ENCODE measurements at places on chromosomes 5 and 9.

DNA sequence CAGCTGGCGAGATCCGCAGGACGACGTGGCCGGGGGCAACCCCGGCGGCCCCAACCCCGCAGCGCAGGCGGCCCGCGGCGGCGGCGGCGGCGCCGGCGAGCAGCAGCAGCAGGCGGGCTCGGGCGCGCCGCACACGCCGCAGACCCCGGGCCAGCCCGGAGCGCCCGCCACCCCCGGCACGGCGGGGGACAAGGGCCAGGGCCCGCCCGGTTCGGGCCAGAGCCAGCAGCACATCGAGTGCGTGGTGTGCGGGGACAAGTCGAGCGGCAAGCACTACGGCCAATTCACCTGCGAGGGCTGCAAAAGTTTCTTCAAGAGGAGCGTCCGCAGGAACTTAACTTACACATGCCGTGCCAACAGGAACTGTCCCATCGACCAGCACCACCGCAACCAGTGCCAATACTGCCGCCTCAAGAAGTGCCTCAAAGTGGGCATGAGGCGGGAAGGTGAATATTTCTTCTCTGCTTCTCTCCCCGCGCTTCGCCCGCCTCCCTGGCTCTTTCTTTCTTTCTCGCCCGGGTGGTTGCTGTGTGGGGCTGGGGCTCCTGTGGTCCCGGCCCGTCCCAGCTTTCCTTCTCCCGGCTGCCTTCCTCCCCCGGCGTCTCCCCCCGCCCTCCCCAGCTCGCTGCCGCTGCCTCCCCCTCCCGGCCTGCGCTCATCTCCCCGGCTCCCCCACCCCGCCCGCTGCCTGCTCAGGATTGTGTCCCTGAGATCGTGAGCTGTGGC lies 2.2 kb downstream of the NR2F1 start:
- H3K27me3 ChIP-seq = peaks cover 32% of the 10 kb centered on the region
- H3K36me3 ChIP-seq = peaks cover 46% of the 10 kb centered on the region
- peak; percentile 48 for DNase-seq
- peak overlapping the region; percentile 99 for H3K27ac ChIP-seq
- H3K4me3 ChIP-seq = peak overlapping the region; percentile 94

- H3K4me3 ChIP-seq = no peak overlapping the region
- peaks cover 6% of the 10 kb centered on the region for H3K4me1 ChIP-seq
- H3K36me3 ChIP-seq = no peaks in the 10 kb centered on the region
- H3K27ac ChIP-seq = no peak overlapping the region
- H3K27me3 ChIP-seq = no peaks in the 10 kb centered on the region
Measured at GRCh38 chr5:57745029-57745428, 262.4 kb upstream of the ACTBL2 start.

DNA sequence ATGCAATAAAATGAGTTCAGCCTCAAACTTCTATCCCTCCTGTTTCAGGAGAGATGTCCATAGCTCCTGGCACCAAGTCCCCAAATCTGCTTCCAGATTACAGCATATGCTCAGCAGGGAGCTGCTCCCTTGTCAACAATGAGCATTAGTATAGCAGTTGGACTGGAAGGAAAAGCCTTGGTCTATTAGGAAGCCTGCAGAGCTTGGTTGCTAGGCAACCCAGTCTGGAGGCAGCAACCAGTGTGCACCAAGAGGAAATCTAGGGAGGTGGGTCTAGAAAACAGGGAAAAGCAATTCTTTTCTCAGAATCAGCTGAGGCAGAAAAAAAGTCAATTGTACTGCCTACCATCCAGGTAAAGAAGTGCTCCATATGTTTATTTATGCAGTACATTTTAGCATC lies 229.5 kb upstream of the NMUR2 start:
- H3K27me3 ChIP-seq = no peaks in the 10 kb centered on the region
- DNase-seq = peak; percentile 21
- no peak overlapping the region for H3K27ac ChIP-seq
- peaks cover 18% of the 10 kb centered on the region for H3K4me1 ChIP-seq
- no peaks in the 10 kb centered on the region for H3K36me3 ChIP-seq

DNA sequence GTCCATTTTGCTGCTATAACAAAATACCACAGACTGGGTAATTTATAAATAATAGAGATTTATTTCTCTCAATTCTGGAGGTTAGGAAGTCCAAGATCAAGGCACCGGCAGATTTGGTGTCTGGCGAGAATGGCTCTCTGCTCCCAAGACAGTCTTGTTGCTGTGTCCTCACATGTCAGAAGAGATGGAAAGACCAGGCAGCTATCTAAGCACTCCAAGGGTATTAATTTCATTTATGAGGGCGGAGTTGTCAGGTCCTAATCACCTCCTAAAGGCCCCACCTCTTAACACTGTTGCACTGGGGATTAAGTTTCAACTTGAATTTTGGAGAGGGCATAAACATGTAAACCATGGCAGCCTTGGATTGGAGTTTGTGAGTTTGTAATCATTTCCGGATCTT lies 30.3 kb downstream of the ADCY2 start:
- H3K27ac ChIP-seq = peak overlapping the region; percentile 26
- H3K27me3 ChIP-seq = no peaks in the 10 kb centered on the region
- no peak for DNase-seq
- H3K36me3 ChIP-seq = peaks cover 89% of the 10 kb centered on the region

- no peak overlapping the region for H3K27ac ChIP-seq
- H3K27me3 ChIP-seq = no peaks in the 10 kb centered on the region
- H3K36me3 ChIP-seq = peaks cover 73% of the 10 kb centered on the region
- H3K4me1 ChIP-seq = peaks cover 1% of the 10 kb centered on the region
Measured at GRCh38 chr9:77725046-77725694, 77.0 kb upstream of the GNA14 start.

DNA sequence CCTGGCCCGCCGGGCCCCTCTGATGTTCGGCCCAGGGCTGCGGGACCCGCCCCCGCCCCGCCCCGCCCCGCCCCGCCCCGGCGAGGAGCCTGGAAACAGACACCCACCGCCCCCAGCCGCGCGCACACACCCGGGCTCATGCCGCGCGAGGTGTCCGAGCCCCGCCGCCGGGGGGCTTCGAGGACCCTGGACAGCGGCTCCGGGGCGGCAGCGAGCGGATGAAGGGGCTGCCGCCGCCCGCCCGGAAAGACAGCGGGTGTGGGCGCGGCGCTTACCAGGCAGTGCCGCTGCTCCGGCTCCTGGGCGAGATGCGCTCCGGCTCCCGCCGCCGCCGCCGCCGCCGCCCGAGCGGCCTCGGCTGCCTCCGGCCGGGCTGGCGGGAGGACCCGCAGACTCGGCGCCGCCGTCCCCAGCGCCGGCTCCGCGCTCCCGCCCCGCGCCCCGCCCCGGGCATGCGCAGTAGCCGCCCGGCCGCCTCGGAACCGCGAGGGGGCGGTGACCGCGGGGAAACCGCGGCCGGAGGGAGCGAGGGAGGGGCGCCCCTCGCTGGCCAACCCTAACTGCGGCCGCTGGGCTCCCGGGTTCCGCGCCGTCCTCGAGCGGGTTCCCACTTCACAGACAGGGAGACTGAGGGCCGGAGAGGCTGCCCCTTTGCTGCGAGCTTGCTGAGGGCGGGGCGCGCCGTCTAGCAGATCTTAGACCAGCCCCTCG lies at the start of gene GPRIN1:
GPRIN1 (minus strand) TSS at position 433 of the 711 bp plus-strand sequence. CDS start 10,322 bp downstream, outside the sequence.
- H3K4me1 ChIP-seq = peaks cover 30% of the 10 kb centered on the region
- H3K27ac ChIP-seq = peak within 1 kb of the TSS; percentile 92
- no peaks in the 10 kb centered on the region for H3K36me3 ChIP-seq
- DNase-seq = peak; percentile 89
- peak within 1 kb of the TSS; percentile 90 for H3K4me3 ChIP-seq

GRCh38 chr5:146076455-146076854 lies 28.9 kb downstream of the PLAC8L1 start:
- peak; percentile 7 for DNase-seq
- no peaks in the 10 kb centered on the region for H3K36me3 ChIP-seq
- peaks cover 31% of the 10 kb centered on the region for H3K27me3 ChIP-seq
- H3K27ac ChIP-seq = no peak overlapping the region
- peaks cover 28% of the 10 kb centered on the region for H3K4me1 ChIP-seq

GRCh38 chr5:56366986-56367385 lies 133.9 kb upstream of the ANKRD55 start:
- H3K27me3 ChIP-seq = peaks cover 6% of the 10 kb centered on the region
- peaks cover 5% of the 10 kb centered on the region for H3K36me3 ChIP-seq
- no peak for DNase-seq
- H3K27ac ChIP-seq = peak overlapping the region; percentile 82

DNA sequence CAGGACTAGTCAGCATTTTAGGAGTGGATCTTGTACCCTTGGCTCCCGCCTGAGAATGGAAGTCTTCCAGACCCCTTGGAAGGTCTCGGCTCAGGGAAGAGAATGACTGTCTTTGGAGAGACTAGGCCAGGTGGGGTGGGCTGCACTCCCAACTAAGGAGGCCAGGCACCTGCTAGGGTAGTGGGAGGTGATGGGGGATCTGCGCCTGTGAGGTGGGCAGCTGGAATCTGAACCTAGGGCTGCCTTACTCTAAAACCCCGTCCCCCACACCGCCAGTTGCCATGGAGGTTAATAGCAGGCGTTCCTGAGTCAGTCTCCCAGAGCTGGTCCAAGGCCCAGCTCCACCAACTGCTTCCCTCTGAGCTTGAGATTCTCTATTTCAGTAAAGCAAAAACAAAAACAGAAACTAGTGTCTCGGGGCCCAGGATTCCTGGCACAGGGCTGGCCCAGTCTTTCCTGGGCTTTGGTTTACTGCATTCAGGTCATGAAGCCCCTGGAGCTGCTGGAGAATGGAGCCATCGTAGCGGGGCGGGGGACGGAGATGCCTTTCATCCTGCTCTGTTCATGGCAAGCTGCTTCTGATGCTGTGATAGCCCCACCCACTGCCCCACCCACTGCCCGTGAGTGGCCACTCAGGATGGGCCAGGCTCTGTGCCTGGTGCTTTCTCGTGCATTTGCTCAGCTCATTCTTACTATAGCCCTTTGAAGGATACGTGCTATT lies 57.5 kb downstream of the DAB2IP start:
- DNase-seq = no peak
- no peak overlapping the region for H3K27ac ChIP-seq
- H3K4me3 ChIP-seq = no peak overlapping the region
- peaks cover 20% of the 10 kb centered on the region for H3K36me3 ChIP-seq

DNA sequence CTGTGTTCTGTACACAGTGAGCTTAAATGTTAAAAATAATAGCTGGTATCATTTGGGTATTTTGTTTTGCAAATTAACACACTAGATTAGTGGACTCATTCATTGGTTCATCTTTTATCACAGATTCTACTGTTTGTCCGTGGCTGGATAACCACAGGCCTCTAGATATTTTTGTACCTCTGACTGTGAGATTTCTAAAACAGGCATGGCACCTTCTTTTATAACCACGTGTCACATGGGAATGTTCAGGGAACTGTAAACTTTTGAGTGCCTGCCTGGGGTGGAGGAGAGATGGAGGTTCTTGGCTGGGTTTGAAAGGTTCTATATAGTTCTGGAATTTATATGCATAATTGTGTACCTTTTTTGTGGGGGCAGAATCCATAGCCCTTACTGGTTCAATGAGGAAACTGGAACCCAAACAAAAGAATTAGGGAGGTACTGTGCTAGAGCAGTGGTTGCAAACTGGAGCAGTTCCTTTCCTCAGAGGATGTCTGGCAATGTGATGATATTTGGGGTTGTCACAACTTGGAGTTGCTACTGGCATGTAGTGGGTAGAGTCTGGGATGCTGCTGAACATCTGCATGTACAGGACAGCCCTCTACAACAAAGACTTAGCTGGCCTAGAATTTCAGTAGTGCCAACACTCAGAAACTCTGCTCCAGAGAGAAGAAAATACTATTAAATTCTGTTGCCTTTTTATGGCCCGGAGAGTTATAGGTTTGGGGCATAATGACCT lies 16.9 kb downstream of the TLE4 start:
- peaks cover 3% of the 10 kb centered on the region for H3K27me3 ChIP-seq
- peaks cover 99% of the 10 kb centered on the region for H3K36me3 ChIP-seq

GRCh38 chr9:6229619-6230018 lies 14.0 kb downstream of the IL33 start:
- DNase-seq = no peak
- no peak overlapping the region for H3K27ac ChIP-seq
- H3K27me3 ChIP-seq = peaks cover 3% of the 10 kb centered on the region
- H3K36me3 ChIP-seq = no peaks in the 10 kb centered on the region
- H3K4me1 ChIP-seq = no peaks in the 10 kb centered on the region

GRCh38 chr9:69599232-69599971 lies 72.8 kb downstream of the APBA1 start:
- H3K4me3 ChIP-seq = no peak overlapping the region
- H3K4me1 ChIP-seq = no peaks in the 10 kb centered on the region
- no peak overlapping the region for H3K27ac ChIP-seq
- DNase-seq = no peak

DNA sequence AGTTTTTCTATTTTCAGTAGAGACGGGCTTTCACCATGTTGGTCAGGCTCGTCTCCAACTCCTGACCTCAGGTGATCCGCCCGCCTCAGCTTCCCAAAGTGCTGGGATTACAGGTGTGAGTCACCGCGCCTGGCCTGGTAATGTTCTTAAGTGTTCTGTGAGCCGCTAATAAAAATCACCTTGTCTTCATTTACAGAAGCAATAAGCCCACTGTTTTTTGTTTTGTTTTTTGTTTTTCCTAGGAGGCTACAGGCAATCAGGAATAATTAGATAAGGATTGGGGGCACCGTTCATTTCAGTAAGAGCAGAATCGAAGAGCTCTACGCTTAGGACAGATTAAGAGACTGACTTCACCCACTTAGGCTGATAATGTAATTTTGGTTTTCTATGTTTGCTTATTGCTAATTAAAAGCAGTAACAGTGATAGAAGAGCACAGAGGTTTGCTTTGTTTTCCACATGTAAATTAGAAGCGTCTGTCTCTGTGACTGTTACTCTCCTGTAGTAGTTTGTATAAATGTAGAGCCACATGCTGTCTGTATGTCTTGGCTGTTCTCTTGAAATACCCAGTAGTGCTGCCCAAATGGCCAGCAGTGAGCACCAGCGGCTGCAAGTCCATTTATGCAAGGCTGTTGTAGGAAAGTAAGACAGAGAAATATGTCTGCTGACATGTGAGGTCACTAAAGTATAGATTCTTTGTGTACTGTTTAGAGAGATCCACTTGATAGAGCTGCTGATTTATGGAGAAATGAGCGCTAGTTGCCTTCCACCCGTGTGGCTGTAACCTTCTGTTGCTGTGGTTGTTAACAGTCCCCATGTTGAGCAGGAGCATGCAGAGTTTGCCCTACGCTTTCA lies 30.5 kb downstream of the TRIO start:
- no peak for DNase-seq
- H3K27ac ChIP-seq = peak overlapping the region; percentile 99
- peak overlapping the region; percentile 81 for H3K4me3 ChIP-seq
- H3K27me3 ChIP-seq = no peaks in the 10 kb centered on the region
- H3K36me3 ChIP-seq = no peaks in the 10 kb centered on the region
- peaks cover 81% of the 10 kb centered on the region for H3K4me1 ChIP-seq

GRCh38 chr5:111602817-111603445 lies 90.6 kb upstream of the STARD4 start:
- DNase-seq = no peak
- no peak overlapping the region for H3K27ac ChIP-seq
- H3K4me1 ChIP-seq = peaks cover 21% of the 10 kb centered on the region
- H3K27me3 ChIP-seq = no peaks in the 10 kb centered on the region
- no peak overlapping the region for H3K4me3 ChIP-seq

DNA sequence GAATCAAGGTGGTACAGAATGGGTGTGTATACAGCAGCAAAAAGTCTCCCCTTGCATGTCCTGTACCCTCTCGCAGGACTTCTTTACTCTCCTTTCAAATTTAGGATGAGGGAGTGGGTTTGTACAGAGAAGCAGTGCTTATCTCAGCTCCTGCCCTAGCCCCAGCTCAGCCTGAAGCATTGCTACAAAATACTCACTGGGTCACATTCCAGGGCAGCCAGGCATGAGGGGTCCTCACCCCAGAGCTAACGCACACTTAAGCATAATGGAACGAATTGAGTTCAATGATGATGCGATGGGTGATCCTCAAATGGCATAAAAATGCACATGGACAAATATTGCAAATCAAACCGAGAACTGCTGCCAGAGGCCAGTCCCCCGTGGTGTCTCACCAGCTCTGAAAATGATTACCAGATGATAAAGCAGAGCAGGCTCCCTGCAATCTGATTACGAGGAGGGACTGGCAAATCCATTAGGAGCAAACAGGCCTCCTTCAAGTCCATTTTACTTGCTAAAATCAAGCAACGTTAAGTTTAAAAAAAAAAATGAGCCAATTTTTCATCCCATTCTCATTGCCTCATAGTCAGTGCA lies 231.6 kb upstream of the TAS2R1 start:
- H3K4me1 ChIP-seq = peaks cover 45% of the 10 kb centered on the region
- H3K4me3 ChIP-seq = no peak overlapping the region
- peak; percentile 16 for DNase-seq

Data from nephron progenitor cell (in vitro differentiated cells).